ENCODE measurements at places on chromosomes 7 and 10.

- peak; percentile 18 for DNase-seq
These were observed 60.9 kb downstream of the ARMC3 start for GRCh38 chr10:22988581-22989360.

DNA sequence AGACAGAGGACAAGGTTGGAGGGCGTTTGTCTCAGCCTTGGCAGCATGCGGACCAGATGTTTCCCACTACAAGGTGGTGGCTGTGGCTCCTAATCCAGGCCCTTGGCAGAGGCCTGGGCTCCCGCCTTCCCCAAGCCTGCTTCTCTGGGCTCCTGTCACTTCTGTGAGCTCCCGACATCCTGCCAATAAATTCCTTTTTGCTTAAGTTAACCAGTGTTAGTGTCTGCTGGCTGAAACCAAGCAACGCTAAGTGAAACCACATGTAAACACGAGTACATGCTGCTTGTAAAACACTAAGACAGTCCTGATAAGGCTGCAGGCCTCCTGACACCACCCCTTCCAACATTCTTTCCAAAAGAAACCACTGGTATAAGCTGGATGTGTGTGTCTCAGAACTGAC is 263.6 kb upstream of the ZMIZ1 start:
- DNase-seq, result no peak

DNA sequence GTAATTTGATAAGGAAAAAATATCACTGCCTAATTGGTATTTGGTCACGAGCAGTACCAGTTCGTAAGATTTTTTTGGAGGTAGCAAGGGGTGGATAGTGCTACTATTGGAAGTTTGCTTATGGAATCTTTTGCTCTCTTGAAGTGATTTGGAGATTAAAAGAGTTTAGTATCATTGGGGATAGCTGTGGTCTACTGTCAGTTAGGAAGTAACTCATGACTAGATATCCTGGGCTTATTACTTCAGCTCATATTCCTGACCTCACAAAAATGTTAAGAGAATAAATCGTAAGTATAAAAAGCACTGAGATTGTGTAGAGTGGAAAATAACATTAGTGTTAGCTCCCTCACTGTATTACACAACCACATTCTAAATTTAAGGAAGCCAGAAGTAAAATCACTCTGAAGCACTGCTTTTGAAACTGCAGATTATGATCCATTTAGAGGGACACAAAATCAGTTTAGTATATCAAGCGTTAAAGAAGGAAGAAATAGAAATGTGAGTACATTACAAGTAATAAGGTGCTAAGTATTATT is 22.6 kb downstream of the SGPL1 start:
- DNase-seq, result no peak

DNA sequence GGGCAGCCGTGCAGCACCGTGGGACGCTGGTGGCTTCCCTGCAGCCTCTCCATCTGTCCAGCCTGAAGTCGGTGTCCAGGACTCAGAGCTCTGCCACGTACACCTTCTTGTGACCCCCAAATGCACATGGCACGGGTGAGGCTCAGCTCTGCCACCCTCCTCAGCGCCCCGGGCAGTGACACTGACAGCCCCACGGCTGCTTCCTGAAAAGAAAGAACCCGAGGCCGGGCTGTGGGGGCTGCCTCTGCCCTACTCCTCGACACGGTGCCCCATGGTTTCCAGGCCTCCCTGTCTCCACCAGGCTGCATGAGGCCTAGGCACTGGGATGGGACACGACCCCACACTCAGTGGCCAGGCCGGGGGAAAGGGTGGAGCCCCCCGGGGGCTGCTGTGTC is 13.7 kb downstream of the ADGRA1 start:
- DNase-seq, result no peak

DNA sequence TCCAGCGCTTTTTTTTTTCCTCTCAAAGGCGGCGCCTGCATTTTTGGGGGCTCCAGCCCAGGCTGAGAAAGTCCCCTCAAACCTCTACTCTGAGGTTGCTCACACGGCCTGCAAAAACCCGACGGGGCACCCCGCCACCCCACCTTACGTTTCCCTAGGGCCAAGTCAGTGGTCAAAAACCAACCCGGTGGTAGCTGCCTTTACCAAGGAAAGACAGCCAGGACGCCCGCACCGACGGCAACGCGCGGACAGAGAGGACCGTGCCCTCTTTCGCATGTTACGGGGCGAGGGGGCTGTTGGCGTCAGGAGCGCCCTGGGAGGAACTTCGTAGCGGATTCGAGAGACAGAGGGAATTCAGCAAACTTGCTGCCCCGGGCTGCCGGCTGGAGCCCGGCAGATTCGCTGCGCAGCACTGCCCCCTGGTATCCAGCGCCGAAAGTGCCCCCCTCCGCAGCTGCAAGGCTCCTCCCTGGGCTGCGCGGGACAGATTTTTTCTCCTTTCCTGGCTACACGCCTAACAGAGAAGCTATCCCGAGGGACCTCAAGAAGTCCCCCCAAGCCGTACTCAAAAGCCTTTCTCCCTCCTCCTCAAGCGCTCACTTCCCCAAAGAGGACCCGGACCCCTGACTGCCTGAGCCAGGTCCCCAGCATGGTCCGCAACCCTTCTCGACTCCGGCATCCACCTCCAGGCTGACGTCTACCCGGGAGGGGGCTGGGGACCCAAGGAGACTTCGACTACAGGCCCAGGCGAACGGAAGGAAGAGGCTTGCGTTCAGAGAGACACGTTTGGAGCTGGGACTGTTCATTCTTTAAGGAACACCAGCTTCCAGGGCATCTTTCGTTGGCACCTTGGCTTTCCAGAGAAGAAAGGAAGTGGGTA is 27.7 kb upstream of the VAX1 start:
- DNase-seq, result peak; percentile 35

DNA sequence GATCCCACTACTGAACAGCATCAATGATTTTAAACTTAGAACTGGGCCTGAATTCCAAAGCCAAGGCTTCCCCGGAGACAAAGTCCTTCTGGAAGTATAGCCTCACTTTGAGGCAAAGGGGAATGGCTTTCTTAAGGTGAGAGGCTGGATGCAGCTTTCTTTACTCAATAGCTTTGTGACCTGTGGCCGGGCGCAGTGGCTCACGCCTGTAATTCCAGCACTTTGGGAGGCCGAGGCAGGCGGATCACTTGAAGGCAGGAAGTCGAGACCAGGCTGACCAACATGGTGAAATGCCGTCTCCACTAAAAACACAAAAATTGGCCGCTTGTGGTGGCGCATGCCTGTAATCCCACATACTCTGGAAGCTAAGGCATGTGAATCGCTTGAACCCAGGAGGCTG is 3.2 kb upstream of the FGFR2 start:
- no peak for DNase-seq

DNA sequence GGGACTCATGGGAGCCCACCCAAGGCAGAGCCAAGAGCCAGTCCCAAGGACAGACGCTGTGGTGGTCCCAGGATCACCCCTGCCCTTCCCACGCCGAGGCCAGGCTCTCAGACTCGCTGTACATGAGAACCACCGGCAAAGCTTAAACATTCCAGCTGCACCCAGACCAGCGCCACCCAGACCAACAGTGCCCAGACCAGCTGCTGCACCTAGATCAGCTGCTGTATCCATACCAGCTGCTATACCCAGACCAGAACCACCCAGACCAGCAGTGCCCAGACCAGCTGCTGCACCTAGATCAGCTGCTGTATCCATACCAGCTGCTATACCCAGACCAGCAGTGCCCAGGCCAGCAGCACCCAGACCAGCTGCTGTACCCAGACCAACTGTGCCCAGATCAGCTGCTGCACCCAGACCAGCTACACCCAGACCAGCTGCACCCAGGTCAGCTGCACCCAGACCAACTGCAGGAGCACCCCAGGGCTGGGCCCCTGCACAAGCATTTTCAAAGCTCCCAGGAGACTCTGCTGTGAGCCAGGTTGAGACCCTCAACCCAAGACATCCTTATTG is 47.9 kb upstream of the CNPY1 start:
- no peak for DNase-seq

DNA sequence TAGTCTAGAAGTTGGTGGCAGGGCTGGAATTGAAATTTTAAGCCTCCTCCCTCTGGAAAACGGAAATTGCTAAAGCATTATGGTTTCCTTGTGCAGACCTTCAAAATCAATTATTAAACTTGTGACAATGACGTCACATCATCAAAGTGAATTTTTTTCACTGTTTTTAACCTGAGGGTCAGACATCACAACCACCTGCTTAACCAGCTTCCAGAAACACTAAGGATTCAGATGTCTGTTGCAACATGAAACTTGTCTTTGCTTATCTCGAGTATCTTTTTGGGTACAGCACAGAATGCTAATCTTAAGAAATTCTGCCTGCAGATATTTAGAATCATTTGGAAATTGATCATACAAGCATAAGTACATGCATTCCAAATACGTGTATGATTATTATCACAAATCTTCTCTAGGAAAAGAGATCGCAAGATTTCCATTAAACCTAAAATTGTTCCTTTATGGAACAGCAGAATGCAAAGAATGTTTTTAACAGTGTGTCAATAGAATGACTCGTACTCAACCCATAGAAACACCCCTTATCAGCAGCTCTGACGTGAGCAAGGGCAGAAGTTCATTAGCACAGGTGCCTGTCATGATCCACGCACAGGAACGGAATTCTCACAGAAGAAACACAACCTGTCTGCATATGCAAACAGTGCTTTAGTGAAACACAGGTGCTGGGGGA is 4.1 kb upstream of the GTPBP4 start:
- no peak for DNase-seq

DNA sequence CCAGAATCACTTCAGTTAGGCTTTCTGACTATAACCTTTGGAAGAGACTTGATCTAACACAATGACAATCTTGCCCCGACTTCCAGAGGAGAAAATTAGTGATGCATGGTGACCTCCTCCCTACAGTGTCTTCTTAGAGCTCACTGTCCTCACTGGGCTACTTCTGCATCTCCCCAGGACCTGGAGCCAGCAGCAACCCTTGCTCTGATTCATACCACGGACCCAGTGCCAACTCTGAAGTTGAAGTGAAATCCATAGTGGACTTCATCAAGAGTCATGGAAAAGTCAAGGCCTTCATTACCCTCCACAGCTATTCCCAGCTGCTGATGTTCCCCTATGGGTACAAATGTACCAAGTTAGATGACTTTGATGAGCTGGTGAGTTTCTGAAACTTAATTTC is 12.6 kb downstream of the CPA2 start:
- DNase-seq, result no peak

DNA sequence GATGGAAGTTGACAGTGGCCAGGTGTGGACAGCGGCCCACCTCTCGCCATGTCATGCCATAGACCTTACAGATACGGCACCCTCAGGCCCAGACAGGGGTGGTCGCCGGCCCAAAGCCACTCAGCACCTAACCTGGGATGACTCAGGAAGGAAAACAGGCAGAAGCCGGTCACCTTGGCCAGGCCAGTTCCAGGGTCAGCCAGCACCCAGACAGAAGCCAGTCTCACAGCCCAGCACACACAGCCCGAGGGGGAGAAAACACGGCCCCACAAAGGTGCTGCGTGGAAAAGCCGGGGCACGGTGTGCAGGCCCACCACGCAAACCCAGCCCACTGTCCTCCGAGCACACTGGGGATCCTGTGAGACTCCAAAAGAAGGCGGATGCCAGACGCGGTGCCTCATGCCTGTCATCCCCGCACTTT is 95.2 kb upstream of the DNAAF5 start:
- DNase-seq, result no peak

DNA sequence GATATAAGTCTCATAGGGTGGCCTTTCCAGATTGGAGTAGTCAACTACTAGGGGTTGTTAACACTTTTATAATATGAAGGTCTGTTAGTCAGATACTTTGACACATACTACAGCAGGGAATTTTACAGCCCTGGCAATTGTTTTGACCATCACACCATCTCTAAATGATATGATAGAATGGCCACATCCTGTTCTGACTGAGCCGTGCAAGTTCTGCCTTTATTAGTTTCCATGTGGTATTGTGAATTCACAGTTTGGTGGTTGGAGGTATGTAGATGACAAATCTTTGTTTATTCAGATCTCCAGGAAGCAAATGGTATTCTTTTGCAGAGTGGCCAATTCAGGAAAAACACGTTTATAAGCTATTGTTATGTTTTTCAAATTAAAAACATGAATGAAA is 83.0 kb downstream of the NRG3 start:
- DNase-seq, result no peak

DNA sequence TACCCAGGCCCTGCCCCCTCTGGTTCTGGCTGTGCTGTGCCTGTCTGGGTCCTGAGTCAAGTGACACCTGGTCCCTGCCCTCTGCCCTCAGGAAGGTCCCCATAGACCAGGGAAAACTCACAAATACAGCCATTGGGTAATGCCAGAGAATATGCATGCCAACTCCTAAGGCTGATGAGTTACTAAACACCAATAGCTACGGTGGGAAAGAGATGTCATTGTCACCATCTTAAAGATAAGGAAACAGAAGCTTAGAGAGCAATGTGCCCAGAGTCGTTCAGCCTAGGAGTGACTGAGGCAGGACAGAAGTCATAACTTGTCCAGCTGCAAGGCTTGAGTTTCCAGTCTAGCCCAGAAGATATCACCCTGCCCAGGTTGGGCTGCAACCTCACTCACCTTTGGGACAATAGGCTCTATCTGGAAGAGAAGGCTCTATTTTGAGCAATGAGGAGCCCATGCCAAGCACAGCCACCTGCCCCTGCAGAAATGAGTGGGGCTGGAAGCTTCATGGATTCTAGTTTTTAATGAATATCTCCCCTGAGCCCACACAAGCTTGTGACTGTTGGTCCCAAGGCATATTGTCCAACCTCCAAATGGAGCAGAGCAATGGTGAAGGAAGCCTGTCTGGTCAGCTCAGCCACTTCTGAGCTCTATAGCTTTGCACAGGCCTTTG is 42.6 kb downstream of the ZNF273 start:
- no peak for DNase-seq
